ENCODE measurements at places on chromosomes 3 and 15.

DNA sequence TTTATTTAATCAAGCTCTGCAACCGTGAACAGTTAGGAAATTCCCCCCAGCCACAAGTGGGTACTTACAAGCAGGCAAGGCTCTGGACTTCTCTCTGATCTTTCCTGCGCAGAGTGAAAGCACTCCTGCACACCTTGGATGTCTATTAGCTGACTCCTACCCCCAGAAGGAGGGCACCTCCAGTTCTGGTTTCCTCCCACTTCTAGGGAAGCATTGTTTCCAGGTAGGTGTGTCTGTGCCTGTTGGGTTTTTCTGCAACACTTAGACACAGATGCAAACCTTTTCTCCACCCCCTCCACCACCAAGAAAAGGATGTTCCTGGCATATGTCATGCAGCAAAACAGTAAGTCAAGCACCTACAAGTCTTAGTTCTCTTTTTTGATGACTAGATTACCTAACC, at the start of gene ZBED2:
Gene ZBED2, minus strand, starts transcription at position 115 of the 400 bp plus-strand sequence. CDS start 1,145 bp downstream, outside the sequence.
- DNase-seq: no peak

- DNase-seq: peak; percentile 74
Observed at GRCh38 chr3:66037330-66037985, 1.3 kb downstream of the MAGI1 start.

- no peak for DNase-seq
Observed at GRCh38 chr3:130901463-130902204, 7.8 kb downstream of the ATP2C1 start.

DNA sequence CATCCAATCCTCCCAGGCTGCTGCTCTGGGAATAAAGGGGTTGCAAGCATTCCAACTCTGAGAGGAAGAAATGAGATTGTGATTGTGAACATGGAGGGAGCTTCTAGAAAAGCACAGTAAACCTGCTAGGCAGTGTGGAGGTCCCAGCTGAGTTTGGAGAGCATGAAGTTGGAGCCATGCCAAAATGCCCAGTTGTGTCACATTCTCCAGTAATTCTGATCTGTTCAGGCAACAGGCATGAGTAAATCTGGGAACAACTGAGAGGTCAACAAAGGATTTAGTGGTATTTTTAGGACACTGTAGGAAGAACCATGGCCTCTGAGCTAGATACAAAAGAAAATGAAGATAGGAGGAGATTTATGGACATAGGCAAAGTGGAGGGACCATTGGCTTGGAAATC, 74.7 kb downstream of the CYP19A1 start:
- DNase-seq: no peak

- DNase-seq: no peak
Observed at GRCh38 chr15:40287968-40288367, 5.1 kb upstream of the ANKRD63 start.

- no peak for DNase-seq
Observed at GRCh38 chr3:105927741-105928140, 58.9 kb upstream of the CBLB start.

- DNase-seq: no peak
Observed at GRCh38 chr3:183984749-183985729, 32.6 kb downstream of the ABCC5 start.

DNA sequence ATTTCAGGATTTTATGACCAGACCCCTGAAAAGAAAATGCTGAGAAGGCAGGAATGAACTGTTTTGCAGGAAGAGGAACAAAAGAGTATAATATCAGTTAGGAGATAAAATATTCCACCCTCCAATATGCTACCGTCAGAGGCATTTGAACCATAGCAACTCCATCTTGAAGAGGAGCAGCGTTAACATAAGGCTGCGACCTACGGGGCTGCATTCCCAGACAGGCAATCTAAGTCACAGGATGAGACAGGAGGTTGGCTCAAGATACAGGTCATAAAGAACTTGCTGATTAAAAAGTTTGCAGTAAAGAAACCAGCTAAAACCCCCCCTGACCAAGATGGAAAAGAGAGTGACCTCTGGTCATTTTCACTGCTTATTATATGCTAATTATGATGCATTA, 22.9 kb downstream of the CCDC39 start:
- no peak for DNase-seq

DNA sequence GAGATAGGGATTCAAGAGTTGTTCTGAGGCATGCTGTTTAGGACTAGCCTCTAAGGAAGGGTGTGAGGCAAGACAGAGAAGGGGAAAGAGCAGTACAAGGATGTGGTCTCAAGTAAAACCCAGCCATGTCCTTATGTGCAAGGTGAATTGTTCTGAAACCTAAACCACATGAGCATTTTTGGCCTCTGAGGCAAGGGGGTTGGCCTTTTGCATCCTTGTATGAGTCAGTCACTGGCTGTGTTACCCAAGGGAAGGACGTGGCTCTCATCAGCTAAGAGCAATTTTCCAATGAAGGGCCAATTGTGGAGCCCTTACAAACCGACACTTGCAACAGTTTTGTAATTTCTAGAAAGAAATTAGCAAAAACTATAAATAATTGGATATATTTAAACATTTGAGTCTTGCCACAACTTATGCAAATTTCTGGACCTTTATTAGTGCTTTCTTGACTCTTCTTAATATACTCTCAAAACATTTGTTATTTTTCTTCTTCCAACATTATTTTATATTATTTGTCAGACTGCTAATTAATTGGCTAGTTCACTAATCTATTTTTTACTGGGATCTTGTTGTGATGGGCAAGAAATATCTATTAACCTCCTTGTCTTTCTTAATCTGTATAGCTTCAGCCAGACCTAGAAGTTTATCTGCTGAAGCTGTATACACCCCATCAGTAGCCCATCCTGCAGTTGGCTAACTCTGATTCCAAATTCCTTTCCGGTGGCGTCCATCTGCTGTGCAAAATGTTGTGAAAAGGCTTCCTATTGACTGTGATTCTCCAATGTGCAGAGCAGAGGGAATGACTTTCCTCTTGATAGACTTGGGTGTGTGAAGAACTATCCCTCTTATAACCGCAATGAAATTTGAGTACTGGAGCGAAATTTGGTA, 97.7 kb upstream of the P2RY1 start:
- DNase-seq: no peak

DNA sequence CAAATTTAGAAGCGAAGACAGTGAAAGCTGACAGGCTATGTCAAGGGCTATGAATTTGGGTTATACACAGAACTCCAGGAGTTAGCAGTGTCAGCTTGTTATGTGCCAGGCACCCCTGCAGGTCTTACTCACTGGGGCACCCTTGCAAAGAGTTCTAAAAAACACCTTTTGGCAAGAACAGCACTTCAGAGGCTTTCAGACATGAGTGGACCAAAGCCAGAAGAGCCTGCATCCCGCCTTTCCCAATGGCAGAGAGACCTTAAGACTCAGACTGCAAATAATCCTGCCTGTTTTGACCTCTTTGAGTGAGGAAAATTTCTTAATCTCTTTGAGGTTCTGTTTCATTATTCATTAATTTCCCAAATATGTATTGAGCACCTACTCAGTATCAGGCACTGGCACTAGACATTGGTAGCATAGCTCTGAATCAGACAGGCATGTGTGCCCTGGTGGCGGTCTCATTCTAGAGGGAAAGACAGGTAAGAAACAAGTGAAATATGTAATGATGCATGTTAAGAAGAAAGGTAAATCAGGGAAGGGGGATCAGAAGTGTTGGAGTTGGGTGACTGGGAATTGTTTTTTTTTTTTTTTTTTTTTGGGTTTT, 280.0 kb downstream of the KBTBD8 start:
- no peak for DNase-seq

DNA sequence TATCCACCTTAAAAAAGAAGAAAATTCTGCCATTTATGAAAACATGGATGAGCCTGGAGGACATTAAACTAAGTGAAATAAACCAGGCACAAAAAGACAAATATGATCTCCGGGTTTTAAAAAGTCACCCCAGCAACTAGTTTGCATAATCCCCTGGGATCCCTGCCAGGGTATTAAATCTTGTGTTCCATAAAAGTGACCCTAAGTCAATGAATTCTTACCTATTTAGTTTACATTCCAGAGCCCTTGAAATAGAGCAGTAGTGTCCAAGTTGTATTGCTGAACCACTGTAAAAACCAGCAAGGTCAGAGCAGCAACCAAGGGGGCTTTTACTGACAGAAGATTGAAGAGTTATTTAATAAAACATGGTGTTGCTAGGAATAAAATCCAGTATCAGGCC, 716.8 kb upstream of the BCHE start:
- no peak for DNase-seq

GRCh38 chr3:30620402-30621360, 14.3 kb downstream of the TGFBR2 start:
- no peak for DNase-seq

- no peak for DNase-seq
Observed at GRCh38 chr15:56168394-56168793, 75.3 kb downstream of the RFX7 start.

- DNase-seq: peak; percentile 97
Observed at GRCh38 chr3:50241163-50241562, 5.2 kb downstream of the GNAI2 start.

- DNase-seq: peak; percentile 67
Observed at GRCh38 chr15:27679731-27680471, 419.2 kb downstream of the OCA2 start.

GRCh38 chr15:89746386-89746780, 4.7 kb downstream of the MESP1 start:
- no peak for DNase-seq

- DNase-seq: no peak
Observed at GRCh38 chr3:29561651-29562149, 280.8 kb downstream of the RBMS3 start.

- DNase-seq: no peak
Observed at GRCh38 chr3:16171825-16172224, 2.7 kb upstream of the GALNT15 start.

DNA sequence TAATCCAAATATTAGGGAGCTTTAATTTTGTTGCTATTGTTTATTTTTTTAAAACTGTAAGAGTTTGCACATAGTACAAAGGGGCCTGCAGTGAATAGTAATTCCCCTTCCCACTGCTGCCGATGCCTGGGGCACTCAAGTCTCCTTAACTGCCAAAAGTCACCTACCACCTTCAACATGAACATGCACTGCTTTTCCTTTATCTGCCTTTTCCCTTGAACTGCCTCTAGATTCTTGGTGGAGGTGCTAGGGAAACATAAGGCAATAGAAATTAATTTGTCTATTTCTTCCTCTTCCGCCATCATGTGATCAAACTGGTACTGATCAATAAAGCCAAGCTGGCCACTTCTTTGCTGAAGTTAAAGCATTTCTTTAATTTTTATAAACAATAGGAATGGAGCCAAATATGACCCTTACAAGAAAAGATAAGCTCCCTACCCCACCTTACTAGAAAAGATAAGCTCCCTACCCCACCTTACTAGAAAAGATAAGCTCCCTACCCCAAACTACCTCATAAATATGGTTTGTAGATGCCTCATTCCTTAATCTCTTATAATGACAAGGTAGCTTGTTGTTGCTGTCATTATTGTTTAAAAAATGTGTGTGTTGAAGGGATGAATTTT, 17.4 kb upstream of the ACAP2 start:
- DNase-seq: no peak

DNA sequence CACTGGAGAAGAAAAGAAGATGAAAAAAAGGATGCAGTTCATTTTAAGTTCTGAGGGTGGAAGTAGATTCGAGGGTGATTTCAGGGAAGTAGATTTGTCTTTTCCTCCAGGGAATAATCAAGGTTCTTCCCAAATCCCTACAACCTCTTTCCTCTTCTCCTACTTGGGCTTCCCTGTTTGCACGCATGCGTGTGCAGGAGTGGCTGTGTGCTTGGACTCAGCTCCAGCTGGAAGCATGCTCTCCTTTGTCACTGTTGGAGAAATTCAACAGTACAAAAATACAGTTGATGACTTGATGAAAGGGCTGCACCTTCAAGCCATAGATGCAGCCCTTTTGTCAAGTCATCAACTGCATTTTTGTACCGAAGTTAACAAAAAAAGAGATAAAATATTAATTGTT, 3.8 kb downstream of the OR5K2 start:
- no peak for DNase-seq

- peak; percentile 85 for DNase-seq
Observed at GRCh38 chr15:39756806-39757522, 25.7 kb downstream of the FSIP1 start.

- DNase-seq: no peak
Observed at GRCh38 chr15:60039316-60039715, 35.2 kb downstream of the FOXB1 start.

DNA sequence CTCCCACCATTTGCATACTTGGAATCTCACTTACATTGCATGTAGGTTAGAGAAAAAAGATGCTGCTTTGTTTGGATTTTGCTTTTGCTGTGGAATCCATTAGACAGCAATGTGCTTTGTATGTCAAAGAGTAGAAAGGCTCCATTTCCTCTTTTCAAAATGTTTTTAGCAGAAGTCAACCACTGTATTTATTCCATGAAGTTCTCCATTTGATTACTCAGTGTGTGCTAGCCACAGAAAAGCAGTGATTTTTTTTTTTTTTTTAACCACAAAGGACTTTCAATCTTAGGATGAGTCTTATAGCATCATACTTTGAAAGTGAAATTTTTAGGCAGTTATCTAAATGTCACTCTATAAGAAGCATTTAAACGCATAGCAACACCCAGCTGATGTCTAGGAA, 285.0 kb upstream of the ADAMTS9 start:
- no peak for DNase-seq

- no peak for DNase-seq
Observed at GRCh38 chr3:12974819-12975218, 98.4 kb downstream of the IQSEC1 start.

DNA sequence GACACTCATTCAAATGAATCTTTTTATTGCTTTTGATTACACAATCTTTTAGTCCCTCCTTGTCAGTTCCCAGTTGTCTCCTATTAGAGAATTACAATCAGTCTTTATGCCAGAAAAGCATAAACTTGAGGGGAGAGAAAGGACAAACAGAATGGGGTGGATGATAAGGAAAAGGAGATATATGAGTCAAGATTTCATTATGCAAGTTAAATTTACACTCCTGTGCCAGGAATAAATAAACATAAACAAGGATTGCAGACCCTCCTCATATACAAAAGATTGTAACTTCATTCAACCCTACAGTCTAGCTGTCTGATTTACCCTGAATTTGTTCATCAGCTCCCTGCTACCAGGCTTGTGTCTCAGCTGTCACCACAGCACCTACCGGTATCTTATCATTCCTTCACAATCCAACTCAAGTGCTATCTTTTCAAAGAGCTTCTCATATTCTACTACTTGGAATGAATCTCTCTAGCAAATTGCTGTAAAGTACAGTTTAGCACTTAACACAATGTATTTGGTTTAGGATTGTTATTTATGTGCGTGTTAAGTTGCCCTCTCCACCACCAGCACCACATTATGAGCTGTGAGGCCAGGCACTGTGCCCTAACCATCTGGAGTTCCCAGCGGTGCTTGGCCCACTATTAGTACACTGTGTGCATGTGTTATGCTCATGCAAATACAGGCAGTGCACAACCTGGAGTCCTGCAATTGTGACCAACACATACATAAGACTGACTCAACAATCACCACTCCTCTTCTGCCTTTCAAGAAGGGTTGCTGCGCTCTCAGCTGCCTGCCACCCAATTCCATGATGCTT, 504.1 kb downstream of the TBL1XR1 start:
- no peak for DNase-seq

- no peak for DNase-seq
Observed at GRCh38 chr3:35919160-35919559, 279.8 kb downstream of the ARPP21 start.

GRCh38 chr3:31408720-31409119, 124.0 kb upstream of the STT3B start:
- DNase-seq: peak; percentile 42

- DNase-seq: no peak
Observed at GRCh38 chr3:120802916-120803315, 60.4 kb downstream of the GTF2E1 start.
